ENCODE measurements at places on chromosomes 7 and 10. TPM values are rescaled to one million over a fixed set of nuclear protein-coding genes. Genes with fewer than 3 reads are reported as not detected.

SPDYE6 gene
- not detected for total RNA-seq

ELMO1 gene
- total RNA-seq, result not detected

SFRP4 gene
- total RNA-seq, result 16.3 TPM

CUEDC2 gene
- total RNA-seq, result 151 TPM

GDF10 gene
- not detected for total RNA-seq

PAX4 gene
- total RNA-seq, result not detected

SPAM1 gene
- not detected for total RNA-seq

SAMD9 gene
- 14.6 TPM for total RNA-seq

KCP gene
- total RNA-seq, result not detected

CLDN3 gene
- not detected for total RNA-seq

SLC4A2 gene
- 38.6 TPM for total RNA-seq

Data from MG63 (cell line).